Astrocyte (in vitro differentiated cells and primary cell): ENCODE measurements at places on chromosomes 2 and 18. TPM values are rescaled to one million over a fixed set of nuclear protein-coding genes. Genes with fewer than 3 reads are reported as not detected.

GRCh38 chr2:11697103-11697871, 27.3 kb upstream of the NTSR2 start:
- DNase-seq, result peak; percentile 73

GRCh38 chr2:21024198-21024597, 19.7 kb downstream of the APOB start:
- DNase-seq, result no peak

DNA sequence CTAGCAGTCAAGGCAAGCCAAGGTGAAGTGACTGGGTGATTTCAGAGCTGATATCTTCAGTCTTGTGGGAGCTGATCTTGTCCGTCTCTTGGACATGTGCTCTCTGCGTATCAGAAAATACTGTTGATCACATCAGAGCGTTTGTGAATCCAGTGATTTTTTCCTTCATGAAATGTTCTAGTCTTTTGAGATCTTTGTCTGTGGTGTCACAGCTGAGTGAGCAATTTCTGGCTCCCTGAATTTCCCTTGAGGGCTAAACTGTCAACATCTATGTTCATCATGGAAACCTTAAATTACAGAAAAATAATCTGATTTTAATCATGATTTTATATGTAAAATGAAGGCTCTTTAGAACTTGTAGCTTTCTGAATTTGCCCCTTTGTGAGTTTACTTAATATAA, 432.0 kb downstream of the CCDC85A start:
- no peak for DNase-seq

- DNase-seq, result no peak
Measured at GRCh38 chr18:52409727-52410126, 69.7 kb downstream of the DCC start.

- no peak for DNase-seq
Measured at GRCh38 chr2:68863996-68864395, 7.2 kb downstream of the BMP10 start.

DNA sequence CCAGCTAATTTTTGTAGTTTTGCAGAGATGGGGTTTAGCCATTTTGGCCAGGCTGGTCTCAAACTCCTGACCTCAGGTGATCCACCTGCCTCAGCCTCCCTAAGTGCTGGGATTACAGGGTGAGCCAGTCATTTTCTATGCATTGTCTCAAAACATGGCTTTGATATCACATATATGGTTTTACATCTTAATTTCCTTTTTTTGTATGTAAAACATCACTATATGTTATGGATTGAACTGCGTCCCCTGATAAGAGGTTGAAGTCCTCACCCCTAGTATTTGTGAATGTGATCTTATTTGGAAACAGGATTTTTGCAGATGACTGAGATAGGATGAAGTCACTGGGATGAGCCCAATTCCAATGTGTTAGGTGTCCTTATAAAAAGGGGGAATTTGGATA, 89.8 kb upstream of the MYCN start:
- no peak for DNase-seq

DNA sequence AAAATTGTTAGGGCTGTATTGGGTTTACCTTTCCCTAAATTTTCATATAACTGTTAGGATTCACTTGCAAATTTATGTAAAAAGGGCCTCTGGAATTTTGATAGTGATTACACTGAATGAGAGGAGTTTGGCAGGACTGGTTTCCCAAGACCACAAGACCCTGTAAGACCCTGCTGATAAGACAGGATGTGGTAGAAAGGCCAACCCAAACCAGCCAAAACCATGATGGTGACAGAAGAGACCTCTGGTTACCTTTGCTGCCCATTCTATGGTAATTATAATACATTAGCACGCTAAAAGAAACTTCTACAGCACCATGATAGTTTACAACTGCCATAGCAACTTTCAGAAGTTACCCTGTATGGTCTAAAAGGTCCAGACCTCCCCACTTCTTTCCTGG, 8.3 kb upstream of the CASP10 start:
- DNase-seq, result no peak

DNA sequence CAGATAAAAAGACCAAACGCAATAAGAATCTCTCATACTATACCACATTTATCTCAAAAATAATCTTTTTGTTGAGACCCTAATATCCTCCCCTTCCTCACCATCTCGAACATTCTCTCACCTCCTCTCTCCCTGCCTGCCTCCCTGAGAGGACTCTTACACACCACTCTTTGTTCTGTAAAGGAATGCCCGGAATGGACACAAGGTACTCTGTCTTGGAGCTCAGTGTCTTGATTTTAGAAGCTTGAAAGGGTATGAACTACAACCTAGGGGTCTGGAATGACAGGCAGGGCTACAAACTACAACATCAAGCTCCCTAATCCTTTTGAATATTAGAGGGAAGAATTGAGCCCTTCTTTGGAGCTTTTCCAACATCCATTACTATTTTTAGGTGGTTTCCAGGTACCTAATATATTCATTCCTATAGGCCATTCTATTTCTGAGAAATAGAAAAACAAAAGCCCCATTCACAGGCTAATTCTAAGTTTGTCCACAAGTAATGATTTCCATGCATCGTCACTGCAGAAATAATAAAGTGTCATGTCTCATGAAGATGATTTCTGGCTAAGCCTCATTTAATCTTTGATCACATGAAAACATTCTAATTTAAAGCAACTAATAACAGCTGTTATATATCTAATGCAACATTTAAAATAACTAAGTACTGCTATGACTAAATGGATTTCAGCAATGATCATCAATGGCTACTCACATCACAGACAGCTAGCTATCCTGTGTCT, 60.6 kb downstream of the LRP2 start:
- no peak for DNase-seq

DNA sequence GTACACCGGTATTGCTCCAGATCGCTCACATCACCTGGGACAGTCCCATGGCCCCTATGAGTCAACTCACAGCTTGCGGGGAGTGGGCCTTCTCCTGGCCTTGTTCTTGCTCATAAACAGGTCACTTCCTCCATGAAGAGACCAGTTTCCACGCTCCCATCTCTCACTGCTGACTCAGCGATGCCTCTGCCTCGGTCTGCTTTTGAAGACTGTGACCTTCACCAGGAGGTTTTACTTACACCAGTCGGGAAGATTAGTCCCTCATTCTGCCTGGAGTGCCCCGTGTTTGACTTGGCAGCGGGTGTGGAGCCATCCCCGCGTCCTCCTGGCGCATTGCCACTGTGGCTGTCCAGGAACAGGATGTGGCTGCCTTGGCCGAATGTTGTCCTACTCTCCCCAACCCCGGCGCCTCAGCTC, 159.8 kb downstream of the RHBDD1 start:
- DNase-seq, result peak; percentile 92

GRCh38 chr2:238260883-238261282, 21.0 kb upstream of the HES6 start:
- peak; percentile 15 for DNase-seq

GRCh38 chr2:16243411-16243996, 303.2 kb downstream of the MYCN start:
- no peak for DNase-seq

DNA sequence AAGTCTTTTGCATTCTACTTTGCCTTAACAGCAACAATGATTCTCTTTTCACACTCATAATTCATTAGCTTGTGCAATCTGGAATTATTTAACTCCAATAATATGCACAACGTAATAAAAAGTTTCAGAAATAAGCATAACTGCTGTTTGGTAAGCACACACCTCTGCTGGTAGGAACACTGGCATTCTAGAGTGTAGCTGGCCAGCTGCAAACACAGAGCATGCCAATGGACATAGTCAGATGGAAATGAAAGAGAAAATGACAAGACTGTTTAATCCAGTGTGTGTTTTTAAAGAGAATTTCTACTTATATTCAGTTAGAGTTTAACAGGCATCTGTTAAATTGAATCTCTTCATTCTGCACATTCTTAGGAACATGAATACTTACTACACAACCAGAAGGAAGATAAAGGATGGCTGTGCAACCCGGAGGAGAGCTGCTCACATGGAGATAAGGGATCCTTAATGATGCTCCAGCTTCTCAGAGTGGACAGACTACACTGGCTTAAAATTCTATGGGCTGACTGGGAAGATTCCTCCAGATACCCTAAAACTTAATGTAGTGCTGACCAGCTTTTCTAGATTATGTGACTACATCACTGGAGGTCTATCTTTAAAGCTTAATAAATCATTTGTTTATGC, 94.6 kb upstream of the CHAC2 start:
- DNase-seq, result peak; percentile 30

DNA sequence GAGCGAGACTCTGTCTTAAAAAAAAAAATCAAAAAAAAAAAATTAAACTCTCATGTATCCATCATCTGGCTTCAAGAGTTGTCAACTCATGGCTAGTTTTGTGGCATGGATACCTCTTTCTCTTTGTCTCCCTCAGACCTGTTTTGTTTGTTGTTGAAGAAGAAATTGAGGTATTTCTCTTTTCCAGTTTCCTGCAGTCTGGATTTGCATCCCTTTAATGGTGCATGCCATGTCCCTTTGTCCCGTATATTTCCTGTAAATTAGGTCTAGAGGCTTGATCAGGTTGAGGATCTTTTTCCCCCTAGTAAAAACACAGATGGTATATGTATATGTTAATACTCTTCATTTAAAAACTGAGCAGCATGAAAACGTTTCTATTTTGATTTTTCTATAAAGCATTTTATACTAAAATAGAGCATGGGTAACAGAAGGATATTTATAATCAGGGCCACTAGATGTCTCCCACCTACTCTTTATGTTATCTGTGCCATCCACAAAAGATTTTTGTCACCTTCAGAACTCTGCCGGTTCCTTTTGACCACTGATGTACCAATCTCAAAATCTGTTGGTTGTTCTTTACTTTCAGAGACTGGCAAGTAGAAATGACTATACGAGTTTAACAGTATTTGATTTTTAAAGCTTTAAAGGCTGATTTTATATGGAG, 80.1 kb downstream of the GALNT1 start:
- no peak for DNase-seq

DNA sequence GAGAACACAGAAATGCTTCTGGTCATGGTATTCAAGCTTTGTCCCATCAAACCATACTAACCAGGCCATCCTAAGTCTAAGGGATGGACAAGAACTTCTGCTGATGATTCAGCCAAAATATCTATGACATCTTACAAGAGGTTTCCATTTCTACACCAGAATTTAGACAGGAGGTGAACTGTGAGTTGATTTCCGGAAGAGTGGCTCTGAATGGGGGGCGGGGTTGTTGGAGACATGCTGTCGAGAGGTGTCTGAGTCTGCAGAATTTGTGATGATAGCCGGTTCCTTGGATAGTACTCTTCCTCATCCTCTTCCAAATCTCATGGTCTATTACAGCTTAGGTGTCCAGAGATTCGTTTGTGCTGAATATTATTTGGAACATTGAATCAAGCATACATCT, 408.7 kb upstream of the TCF4 start:
- DNase-seq, result no peak

DNA sequence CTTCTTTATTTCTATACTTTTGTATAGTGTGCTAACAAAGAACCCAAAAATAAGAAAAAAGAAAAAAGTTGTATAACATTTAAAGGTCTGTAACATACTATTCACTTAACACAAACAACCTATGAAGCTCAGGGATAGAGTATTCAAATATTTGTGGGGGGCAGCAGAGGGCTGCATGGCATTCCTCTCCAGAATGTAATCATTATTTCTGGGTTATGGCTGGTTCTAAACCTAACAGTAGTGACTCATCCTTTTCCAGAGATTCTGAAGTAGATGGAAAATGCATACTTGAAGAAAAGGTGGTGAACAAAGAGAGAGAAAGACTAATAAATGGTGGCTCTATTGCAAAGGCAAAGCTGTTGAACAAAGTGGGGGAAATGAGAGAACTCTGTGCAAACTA, 249.4 kb downstream of the NRXN1 start:
- DNase-seq, result peak; percentile 71

DNA sequence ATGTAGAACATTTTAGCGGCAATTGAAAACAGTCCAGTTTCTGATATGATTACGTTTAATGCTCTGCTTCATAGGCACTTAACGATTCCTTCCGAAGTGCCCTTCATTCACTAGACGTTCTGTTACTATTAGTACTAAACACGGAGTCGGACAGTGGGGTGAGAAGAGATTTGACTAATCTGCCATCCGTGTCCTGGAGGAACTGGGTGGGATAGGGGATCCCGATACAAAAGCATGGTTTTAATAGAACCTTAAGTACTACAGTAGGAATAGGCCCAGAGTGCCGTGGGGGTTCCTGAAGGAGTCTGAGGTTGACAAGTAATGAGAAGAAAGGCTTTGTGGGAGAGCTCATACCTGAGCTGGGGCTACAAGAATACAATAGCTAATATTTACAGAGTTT, 631 bp downstream of the MORN2 start:
- DNase-seq, result no peak

DNA sequence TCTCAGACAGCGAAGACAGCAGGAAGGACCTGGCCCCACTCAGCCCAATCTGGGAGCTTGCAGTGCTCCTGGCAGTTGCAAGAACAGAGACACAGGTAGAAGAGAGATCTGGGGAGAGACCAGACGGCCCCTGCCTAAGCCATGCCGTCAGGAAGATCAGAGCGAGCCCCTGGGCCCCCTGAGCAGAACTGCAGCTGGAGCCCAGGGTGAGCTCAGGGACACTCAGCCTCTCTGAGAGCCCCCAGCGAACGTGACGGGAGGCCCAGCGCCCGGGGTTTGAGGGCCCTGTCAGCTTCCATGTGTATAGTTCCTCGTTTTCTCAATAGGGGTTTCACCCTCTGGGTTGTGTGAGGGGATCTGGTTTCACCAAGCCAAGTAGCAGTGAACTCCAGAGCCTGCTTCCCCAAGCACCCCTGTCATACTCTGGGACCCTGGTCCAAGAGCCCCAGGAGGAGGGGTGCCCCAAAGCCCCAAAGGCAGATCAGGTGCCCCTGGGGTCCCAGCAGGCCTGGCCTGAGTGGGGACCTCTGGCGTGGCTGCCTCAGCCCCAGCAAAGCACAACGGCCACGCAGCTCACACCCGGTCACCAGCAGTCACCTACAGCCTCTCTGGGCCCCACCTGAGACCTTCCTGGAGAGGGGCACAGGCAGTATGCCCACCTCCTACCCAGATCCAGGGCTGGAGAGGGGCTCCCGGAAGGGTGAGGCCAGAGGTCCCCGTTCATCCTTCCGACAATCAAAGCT, 431.3 kb upstream of the MYT1L start:
- DNase-seq, result no peak

- no peak for DNase-seq
Measured at GRCh38 chr2:6788614-6789013, 77.1 kb downstream of the CMPK2 start.

The SERPINB11 gene
- total RNA-seq, result not detected in 2 replicates

The EGR4 gene
- not detected in 2 replicates for total RNA-seq

The SERPINB3 gene
- not detected in 2 replicates for total RNA-seq

The STARD6 gene
- not detected in 2 replicates for total RNA-seq

The RNASEH1 gene
- 32.6 and 35.5 TPM in 2 replicates for total RNA-seq

The DSG4 gene
- not detected in 2 replicates for total RNA-seq

The TEX44 gene
- total RNA-seq, result not detected in 2 replicates

The CFLAR gene
- total RNA-seq, result 34.9 and 47.5 TPM in 2 replicates

The RNU2-63P gene
- 4.2 and 6.6 TPM in 2 replicates for total RNA-seq

The HOXD8 gene
- not detected in 2 replicates for total RNA-seq

The MSTN gene
- not detected in 2 replicates for total RNA-seq
